ENCODE measurements at places on chromosomes 2 and 18.

DNA sequence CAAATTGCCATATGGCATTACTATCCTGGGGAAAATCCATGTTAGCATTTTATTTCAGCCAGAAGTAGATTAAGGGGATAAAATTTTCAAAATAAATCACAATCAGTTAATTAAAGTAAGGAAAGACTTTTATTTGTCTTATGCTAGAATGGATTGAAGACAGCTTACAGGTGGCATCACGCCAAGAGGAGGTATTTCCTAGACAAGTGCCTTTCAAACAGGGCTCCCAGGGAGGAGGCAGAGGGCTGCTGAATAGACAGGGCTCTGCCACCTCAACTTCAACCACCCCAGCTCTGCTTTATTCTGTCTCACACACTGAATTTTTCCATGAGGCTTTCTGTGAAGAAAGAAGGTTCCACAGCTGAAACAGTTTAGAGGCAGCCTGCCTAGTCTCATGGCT lies 12.2 kb downstream of the CCDC68 start:
- DNase-seq, result no peak

DNA sequence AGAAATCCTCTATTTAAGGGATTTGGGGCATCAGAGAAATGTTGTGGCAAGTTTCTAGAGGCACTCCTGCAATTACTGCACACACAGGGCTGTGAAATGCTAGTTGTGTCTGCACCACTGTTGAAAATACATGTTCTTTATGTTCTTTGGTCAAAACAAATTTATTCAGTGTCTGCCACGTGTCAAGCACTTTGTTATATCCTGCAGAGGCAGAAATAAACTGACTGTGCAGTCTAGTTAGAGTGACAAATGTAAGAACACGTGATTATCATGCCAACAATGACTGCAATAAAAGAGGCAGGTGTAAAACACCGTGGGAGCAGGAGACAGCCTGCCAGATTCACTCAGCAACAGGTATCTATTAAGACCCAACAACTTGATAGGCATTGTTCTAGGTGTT lies 423.3 kb downstream of the LRP1B start:
- DNase-seq, result no peak

- DNase-seq, result no peak
Measured at GRCh38 chr2:110819711-110820110, 87.3 kb downstream of the ACOXL start.

DNA sequence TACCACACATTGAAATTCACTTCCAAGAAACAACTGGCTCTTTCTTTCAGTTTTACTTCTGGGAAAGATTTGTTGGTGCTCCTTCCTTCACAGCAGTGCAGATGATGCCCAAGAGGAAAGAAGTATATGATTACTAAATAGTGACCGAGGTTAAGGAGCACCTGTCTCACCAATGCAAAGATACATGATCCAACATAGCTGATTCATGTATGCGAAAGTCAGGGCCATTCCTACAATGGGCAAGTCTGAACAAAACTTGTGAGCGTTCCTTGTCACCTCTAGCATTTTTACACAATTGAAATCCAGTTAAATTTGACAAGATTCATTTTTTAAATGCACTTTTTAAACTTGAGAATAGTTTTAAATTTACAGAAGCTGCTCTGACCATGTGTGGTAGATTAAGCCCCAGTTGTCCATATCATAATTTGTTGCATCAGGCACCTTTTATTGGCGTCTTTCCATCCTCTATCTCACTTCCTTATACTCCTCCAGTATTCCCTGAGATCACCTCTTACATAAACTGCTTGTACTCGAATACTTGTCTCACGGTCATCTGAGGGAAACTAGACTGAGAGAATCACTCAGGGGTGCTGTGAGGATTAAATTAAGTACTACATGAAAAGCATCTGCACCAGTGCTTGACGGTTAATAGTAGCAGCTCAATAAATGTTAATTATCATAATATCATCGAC lies 438.8 kb upstream of the CDH20 start:
- no peak for DNase-seq

DNA sequence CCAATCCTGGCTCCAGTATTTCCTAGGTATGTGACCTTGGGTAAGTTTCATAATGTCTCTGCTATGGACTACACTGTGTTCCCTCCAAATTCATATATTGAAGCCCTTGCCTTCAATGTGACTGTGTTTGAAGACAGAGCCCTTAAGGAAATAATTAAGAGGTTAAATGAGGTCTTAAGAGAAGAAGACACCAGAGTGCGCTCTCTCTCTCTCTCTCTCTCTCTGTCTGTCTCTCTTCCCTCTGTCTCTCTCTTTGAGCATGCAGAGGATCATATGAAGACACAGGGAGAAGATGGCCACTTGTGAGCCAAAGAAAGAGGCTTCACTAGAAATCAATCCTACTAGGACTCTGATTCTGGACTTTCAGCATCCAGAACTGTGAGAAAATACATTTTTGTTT lies 52.2 kb downstream of the NXPH2 start:
- no peak for DNase-seq

GRCh38 chr2:227849906-227850305 lies 21.5 kb upstream of the DAW1 start:
- no peak for DNase-seq

DNA sequence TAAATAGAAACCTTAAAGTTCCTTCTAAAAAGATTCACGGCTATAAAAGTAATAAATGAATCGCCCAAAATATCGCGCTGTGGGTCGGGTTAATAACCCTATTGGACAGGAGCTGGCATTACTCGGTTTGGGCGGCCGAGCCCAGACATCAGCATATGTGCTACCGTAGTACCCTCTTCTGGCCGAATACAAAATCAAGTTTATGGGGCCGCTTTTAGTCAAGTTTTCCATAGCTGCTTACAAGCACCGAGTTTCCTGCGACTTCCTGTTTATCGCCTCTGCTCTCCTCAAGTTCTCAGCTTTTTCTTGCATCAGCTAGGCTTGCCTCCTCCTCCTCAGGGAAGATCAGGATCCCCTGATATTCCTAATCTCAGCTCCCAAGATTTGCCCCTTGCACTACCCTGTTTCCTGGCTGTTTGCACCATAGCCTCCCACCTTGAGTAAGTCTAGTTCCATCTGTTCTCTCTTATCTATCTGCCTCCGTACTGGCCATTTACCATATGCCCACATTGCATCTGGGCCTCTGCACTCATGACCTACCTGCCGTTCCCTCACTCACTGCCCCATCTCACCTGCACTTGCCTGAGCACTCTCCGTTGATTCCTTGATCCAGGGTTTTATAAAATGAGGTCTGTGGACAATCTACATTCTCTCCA lies 56.1 kb downstream of the SLC35F5 start:
- DNase-seq, result no peak

DNA sequence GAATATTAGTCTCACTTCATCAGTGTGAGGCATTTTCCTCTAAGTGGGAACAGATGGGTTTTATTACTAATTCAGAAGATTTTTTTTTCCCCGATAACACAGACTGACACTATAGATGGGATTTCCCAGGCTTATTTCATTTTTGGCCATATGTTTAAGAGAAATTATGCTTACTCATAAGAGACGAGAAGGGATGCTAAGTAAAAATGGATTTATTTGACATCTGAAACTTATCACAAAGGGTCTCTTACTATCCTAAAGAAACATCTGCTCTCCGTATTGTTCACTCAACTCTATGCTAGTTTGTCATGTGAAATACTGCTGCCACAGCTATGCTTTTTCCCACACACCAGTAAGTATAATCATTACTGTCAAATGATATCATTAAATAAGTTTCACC lies 1476.3 kb downstream of the LRP1B start:
- DNase-seq, result no peak

DNA sequence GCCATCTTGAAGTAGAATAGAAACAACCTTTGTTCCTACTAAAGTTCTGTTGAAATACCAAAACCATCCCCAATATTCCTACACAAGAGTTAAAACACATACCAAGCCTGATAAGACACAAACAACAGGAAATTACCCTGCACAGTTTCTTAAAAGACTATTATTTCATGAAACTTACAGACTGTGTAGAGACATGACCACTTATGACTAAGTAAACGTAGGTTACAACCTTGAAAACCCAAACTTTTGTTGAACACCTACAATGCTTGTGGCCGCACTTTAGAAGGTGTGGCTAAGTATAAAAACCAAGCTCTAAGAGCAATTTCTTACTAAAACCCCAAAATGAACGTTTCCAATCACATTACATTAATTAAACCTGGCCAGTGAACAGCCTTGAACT lies 2.0 kb downstream of the SMAD2 start:
- DNase-seq, result no peak

DNA sequence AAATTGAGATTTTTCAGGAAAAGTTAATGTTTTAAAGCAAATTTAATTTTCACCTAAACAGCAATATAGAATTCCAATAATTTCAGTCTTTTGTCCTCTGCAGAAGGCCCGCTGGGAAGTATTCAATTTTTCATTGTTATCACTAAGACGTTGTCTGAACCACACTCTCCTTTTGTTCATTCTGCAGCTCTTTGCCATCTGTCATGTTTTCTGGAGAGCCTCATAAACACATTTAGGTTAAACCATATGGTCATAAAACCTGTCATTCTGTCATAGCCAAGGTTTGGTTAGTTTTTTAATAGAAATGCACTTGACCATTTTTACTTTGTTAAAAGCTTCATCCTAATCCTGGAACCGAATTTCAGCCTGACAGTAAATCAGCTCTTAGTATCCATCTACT lies 54.0 kb upstream of the PGAP1 start:
- DNase-seq, result no peak

DNA sequence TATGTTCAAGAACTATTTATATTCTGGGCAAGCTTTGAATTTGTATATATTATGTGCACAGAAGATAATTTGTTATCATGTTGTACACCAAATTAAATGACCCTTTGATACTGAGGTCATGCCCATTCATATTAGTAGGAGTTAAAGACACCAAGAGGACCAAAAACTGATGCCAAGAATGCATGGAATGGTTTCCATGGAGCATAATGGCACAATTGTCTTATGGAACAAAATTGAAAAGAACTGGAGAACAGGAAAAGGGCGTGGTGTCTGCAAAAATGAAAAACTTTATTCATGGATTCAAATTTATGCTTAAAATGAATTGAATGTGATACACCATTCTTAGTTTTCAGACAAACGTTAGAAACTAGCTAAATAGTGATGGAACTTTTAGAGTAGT lies 24.1 kb upstream of the RBMS1 start:
- no peak for DNase-seq

DNA sequence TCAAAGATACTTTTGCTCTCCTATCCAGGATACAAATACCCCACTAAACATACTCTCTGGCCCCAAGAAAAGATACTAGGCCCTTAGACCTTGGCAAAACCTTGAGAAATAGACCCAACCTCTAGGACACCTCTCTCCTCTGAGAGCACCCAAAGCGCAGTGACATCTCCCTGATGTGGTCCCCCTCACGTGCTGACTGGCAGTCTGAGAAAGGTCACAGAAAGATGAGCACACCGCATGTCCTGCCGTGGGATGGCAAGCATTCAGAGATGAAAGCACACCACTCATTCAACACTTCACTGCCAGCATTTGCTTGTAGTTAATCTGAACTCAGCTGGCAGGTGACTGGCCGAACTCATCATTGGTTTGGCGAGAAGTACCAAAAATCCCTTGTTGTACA lies 6.1 kb upstream of the TBC1D8 start:
- DNase-seq, result no peak

GRCh38 chr2:99863903-99864270 lies 278.5 kb downstream of the AFF3 start:
- DNase-seq, result no peak

- no peak for DNase-seq
Measured at GRCh38 chr2:26011990-26012856, 21.7 kb upstream of the RAB10 start.

GRCh38 chr2:32937602-32938448 lies 8.9 kb upstream of the LTBP1 start:
- DNase-seq, result no peak

GRCh38 chr2:48414196-48414595 lies 115.8 kb upstream of the STON1 start:
- DNase-seq, result no peak

DNA sequence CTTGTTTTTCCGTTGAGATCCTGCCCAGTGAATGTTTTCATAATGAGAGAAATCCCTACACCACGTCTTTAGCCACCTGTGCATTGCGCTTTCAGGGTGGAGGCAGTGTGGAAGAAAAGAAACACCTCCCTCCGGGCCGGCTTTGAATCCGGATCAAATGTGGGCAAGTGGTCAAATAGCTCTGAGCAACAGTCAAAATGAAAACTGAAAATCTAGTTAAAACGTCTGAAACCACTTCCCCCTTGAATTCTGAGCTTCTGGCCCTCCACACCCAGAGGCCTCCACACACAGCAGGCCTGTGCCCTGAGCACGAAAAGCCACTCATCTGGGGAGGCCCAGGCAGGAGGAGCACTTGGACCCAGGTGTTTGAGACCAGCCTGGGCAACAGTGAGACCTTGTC lies 263.6 kb upstream of the SALL3 start:
- no peak for DNase-seq

GRCh38 chr18:31553800-31554199 lies 37.9 kb upstream of the TTR start:
- DNase-seq, result no peak

DNA sequence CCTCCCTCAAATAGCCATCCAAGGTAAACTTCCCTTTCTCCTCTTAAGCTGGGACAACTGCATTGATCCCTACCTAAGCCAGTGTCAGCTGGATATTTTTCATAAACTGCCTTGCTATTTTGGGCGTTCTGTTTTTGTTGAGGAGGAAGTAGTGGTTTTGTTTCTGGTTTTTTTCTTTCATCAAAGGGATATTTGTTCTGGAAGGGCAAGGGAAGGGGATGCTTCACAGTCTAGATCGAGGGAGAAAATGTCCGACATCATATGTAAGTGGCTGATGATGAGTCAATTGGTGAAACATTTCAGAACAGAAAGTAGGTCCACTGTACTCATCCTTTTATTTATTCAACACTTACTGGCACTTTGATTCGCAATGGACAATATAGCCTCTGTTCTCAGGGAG lies 31.0 kb downstream of the TANC1 start:
- no peak for DNase-seq

DNA sequence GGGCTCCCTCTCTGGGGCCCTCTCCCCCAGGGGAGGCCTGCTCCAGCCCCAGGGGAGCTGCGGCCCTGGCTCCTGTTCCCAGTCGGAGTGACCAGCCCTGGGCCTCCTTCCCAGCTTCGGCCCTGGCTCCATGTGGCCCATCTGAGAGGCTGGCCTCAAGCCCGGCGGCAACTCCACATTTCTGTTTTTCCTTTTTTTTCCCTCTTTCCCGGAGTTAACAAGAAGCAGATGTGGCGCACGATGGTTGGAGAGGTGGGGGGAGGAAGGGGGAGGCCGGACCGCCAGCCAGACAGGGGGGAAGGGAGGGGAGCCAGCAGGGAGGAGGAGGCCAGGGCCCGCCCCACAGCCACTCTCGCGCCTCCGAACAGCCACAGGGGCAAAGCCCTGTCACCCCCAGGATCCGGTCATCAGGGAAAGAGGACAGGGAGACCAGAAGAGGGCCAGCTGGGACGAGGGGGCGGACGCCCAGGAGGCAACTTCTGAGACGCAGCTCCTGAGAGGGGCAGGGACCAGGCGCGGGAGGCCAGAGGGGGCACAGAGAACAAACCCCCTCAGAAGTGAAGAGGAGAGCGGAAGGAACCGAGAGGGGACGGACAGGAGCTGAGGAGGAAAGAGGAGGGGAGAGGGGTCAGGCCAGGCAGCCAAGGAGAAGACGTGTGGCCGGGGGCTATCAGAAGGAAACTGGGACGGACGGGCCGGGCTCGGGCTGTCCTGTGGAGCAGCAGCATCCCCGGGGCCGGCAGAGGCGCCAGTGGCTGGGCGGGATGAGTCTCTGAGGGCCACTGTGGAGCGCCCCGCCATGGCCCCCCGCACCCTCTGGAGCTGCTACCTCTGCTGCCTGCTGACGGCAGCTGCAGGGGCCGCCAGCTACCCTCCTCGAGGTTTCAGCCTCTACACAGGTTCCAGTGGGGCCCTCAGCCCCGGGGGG lies at the start of gene EMILIN1:
Gene EMILIN1, plus strand, starts transcription at position 349 of the 928 bp plus-strand sequence. Its CDS starts 451 bp downstream, at position 800.
- DNase-seq, result no peak

- DNase-seq, result no peak
Measured at GRCh38 chr2:151869291-151869690, 41.1 kb upstream of the ARL5A start.
